GM03348 (cell line): ENCODE measurements at places on chromosomes 3 and 15.
A peak's percentile ranks its signal among the peaks of the same experiment; 100 is the strongest.

GRCh38 chr3:122988508-122988907 is 39.1 kb downstream of the SEMA5B start:
- DNase-seq, result no peak

DNA sequence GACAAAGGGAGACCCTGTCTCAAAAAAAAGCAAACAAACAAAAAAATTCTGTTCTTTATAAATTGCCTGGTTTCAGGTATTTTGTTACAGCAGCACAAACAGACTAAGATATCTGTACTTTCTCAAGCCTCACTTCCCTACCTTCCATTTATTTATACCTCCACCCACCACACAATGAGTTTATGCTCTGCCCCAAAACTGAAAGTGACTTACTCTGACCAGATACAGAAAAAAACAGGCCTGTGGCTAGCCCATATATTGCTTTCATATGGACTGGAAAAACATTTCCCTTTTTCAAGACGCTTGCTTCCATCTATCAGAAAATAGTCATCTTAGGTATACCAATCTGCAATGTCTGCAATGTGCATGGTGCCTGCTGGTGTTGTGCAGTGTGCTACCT is 8.7 kb upstream of the GPD1L start:
- no peak for DNase-seq

- DNase-seq, result peak; percentile 91
Observed at GRCh38 chr3:43155464-43156121, 49.7 kb upstream of the POMGNT2 start.

GRCh38 chr3:181555681-181556080 is 156.0 kb upstream of the SOX2 start:
- DNase-seq, result no peak

- no peak for DNase-seq
Observed at GRCh38 chr15:73959012-73959581, 32.8 kb downstream of the LOXL1 start.

- no peak for DNase-seq
Observed at GRCh38 chr3:113094337-113095221, 103.8 kb downstream of the GTPBP8 start.

GRCh38 chr3:42979044-42979972 is at the start of gene GASK1A:
Gene GASK1A (plus strand): TSS chr3:42979311. CDS start chr3:42979643, 332 bp downstream.
- peak; percentile 37 for DNase-seq

DNA sequence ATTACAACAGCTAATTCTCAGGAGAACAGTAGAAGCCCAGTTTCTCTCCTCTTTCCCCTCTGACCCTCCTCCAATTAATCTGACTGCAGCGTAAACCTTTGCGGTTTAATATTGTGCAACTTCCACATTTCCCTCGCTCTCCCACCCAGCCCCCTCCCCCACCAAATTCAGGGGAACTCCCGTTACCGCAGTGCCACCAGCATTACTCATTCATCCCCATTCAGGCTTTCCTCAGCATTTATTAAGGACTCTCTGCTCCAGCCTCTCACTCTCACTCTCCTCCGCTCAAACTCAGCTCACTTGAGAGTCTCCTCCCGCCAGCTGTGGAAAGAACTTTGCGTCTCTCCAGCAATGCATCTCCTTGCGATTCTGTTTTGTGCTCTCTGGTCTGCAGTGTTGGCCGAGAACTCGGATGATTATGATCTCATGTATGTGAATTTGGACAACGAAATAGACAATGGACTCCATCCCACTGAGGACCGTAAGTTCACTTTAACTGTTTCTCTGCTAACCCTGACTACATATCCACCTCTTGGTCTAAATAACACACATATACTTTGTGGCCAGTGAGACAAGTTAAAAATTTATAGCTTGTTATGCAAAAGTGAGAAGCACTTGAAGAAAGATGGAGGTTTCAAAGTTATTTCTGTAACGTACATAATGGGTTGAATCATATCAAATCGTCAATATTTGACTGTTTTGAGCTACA is at the start of gene PTX3:
TSS of gene PTX3 (plus strand) at position 268 of the 709 bp plus-strand sequence. CDS start at position 352, 84 bp downstream.
- peak; percentile 79 for DNase-seq

- peak; percentile 75 for DNase-seq
Observed at GRCh38 chr15:98904544-98904943, 103.0 kb downstream of the PGPEP1L start.

DNA sequence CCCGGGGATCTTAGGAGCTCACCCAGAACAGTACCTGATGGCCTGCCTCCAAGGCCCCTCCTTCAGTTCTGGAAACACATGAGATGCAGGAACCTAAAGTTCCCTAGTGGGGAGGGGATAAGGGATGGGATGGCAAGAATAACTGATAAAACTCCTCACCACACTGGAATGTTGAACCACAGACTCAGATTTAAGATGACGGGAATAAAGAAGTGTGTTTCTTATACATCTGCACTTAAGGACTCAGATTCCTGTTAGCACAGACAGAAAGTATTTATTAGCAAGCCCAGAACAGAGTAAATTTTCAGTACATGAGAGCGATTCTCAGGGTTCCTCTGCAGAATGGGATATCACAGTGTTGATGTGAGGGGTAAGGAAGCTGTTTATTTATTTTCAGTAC is 245.2 kb downstream of the TLE3 start:
- DNase-seq, result peak; percentile 39

GRCh38 chr15:47742742-47743141 is 25.4 kb downstream of the SEMA6D start:
- DNase-seq, result no peak

- no peak for DNase-seq
Observed at GRCh38 chr15:96515371-96515770, 184.9 kb downstream of the NR2F2 start.

GRCh38 chr15:68481321-68481720 is 49.4 kb upstream of the ITGA11 start:
- no peak for DNase-seq

DNA sequence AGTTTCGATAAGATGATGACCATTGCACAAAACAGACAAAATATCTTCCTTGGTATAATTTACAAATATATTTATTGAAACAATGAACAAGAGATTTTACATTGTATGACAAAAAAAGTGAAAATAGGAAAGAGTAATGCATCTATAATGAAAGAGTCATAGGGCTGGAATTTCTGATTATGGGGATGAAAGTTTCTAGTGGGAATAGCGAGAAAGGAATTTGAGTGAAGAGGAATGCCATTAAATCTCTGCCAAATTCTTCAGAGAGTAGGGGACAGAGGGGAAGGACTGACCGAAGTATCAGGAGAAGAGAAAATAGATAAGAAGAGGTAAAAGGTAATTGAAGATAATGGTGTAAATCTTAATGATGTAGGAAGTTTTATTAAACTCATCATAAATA is 125.4 kb downstream of the VGLL3 start:
- DNase-seq, result peak; percentile 45

DNA sequence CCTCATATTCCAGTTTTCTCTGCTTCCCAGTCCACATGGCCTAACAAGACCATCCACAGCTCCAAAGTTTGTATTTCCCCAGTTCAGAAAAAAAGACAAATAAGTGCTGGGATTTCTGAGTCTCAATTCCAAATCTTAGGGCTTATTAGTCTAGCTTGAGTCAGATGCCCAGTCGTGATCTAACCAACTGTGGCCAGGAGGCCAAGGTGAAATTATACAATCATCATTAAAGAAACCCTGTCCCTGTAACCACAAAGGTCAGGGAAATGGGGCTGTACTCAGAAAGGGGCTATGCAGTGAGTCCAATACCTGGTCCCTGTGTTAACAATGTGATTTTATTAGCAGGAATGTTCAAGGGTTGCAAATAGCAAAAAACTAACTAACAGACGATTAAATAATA is 40.5 kb upstream of the MITF start:
- no peak for DNase-seq

DNA sequence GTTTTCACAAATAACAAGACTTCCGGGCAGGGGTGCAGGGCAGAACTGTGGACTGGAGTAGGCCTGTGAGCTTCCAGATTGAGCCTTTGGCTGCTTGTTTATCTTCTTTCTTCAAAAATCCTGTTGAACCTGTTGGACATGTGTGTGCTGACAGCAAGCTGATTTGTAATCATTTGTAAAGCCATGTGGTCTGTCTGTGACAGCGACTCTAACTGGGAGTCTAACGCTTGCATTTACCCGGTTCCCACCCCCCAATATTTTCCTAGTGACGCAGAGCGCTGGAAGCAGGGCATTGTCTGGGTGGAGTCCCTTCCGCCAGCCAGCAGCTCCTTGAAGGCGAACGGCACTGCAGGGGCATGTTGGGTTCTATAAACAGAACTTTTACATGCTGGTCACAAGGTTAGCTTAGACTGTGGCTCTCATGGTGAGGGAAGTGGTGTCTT is 85.7 kb upstream of the MYZAP start:
- peak; percentile 71 for DNase-seq

GRCh38 chr3:80889535-80889934 is 871.9 kb downstream of the GBE1 start:
- peak; percentile 5 for DNase-seq

- no peak for DNase-seq
Observed at GRCh38 chr3:164230385-164231094, 847.8 kb downstream of the SI start.
